ENCODE measurements at places on chromosomes 2 and 18.

- no peak for DNase-seq
Observed at GRCh38 chr2:218252509-218253231, 8.1 kb upstream of the GPBAR1 start.

GRCh38 chr2:188776634-188777033, 197.5 kb upstream of the COL3A1 start:
- DNase-seq: no peak

GRCh38 chr18:62715759-62716615, 646 bp downstream of the PHLPP1 start:
- DNase-seq: peak; percentile 66

- DNase-seq: no peak
Observed at GRCh38 chr18:50638016-50638883, 78.4 kb downstream of the MAPK4 start.

DNA sequence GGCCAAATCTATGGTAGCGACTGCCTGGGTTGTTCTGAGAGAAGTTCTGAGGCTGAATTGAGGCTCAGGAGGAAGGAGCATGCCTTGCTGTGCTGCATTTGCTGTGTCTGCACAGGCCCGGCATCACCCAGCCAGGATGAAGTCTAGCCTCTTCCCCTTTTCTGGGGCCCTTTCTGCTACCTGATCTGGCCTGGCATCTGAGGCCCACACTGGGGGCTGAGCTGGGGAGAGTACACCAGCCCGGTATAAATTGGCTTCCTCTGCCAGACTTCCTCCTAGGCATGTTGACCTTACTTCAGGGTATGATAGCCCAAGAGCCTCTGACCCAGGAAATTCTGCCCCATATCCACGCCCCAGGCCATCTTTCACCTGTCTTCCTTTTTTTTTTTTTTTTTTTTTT, 30.0 kb downstream of the MRPL35 start:
- DNase-seq: no peak

- DNase-seq: no peak
Observed at GRCh38 chr2:190327867-190328572, 8.4 kb upstream of the HIBCH start.

DNA sequence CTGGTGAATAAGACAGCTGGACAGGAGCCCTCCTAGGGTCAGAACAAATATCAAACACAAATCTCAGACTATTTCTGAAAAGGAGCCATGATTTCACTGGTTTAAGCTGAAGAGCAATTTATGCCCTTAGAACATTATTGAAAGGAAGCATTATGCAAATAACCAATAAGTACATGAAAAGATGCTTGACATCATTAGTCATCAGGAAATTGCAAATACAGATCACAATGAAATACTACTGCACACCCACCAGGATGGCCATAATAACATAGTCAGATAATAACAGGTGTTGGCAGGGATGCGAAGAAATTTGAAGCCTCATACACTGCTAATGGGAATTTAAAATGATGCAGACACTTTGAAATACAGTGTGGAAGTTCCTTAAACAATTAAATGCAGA, 176.4 kb upstream of the RAB6C start:
- no peak for DNase-seq

DNA sequence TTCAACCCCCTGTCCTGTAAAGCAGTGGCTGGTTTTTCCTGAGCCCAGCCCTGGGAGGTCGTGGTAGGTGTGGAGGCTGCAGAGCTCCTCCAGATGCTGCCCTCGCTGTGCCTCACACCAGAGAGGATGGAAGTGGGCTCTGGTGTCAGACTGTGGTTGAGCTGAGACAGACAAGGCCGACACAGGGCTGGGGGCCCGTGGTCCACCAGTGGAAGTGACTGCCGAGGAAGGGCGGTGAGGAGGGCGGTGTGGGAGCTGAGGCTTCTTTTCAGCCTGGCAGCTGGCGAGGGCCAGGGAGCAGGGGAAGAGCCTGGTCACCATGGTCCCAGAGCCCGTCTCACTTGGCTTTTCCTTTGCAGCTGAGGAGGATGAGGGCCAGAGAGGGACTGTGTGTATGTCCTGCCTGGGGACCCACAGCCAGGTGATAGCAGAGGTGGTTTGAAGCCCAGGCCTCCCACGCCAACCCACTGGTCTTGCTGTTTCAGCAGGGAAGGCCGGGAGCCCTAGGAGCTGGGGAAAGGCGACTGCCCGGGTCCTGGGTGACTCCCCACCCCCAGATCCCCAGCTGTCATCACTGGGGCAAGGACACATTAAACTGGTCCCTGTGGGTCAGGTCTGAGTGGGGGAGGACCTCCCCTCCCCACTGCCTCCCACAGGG, 8.5 kb downstream of the SFTPB start:
- DNase-seq: no peak

DNA sequence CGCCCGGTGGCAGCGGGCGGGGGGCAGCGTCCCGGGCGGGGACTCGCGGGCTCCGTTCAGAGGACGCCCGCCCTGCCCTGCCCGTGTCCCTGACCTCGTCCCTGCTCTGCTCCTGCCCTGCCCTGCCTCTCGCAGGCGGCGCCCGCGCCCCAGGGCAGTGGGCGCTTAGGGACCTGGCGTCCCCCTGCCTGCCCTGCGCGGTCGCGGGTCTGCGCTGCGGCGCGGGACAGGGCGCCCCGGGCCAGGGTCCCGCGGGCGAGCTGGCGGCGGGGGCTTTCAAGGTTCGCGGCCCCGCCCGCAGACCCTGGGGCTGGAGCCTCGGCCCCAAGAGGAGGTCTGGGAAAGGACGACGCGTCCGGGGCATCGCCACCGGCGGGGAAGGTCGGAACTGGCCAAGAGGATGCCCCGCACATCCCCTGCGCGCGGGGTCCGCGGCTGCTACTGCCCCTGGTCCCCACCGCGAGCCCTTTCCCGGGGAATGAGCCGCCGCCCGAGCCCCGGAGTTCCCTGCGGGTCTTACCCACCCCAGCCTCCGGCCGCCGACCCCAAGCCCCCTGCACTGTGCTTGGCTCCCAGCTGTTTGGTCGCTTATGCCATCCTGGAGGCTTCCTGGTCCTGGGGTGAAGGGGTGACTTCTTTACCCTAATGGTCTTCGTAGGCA, 679 bp downstream of the RNF144A start:
- DNase-seq: no peak

DNA sequence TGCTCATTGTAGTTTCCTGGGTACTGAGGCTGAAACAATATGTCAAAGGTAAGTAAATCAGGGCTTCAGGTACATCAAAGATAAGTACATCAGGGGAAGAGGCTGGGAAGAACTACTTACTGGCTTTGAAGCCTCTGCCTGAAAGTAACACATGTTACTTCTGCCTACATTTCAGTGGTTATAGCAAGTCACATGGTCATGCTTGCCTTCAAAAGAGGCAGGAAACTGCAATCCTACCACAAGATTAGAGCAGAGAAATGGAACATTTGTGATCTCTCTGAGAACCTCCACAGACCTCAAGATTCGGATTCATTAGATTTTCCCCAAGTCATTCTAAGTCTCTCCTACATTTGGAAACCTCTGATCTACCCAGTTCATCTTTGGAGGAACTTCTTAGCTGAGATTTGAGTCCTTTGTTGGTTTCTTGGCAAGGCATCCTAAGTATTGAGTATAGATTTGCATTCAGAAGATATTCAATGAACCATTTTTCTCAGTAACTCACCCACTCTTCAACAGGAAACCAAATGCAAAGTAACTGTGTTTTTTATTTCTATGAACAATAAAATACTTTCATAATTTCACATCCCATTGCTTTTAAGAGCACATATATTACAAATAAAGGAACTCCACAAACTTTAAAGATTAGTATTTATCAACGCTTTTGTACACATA, 48.5 kb upstream of the CCDC195 start:
- no peak for DNase-seq

GRCh38 chr2:96115631-96116423, 544 bp downstream of the ADRA2B start:
- no peak for DNase-seq

- DNase-seq: no peak
Observed at GRCh38 chr2:3033315-3033714, 344.3 kb downstream of the EIPR1 start.

- no peak for DNase-seq
Observed at GRCh38 chr2:76759634-76760366, 762.4 kb downstream of the LRRTM4 start.

DNA sequence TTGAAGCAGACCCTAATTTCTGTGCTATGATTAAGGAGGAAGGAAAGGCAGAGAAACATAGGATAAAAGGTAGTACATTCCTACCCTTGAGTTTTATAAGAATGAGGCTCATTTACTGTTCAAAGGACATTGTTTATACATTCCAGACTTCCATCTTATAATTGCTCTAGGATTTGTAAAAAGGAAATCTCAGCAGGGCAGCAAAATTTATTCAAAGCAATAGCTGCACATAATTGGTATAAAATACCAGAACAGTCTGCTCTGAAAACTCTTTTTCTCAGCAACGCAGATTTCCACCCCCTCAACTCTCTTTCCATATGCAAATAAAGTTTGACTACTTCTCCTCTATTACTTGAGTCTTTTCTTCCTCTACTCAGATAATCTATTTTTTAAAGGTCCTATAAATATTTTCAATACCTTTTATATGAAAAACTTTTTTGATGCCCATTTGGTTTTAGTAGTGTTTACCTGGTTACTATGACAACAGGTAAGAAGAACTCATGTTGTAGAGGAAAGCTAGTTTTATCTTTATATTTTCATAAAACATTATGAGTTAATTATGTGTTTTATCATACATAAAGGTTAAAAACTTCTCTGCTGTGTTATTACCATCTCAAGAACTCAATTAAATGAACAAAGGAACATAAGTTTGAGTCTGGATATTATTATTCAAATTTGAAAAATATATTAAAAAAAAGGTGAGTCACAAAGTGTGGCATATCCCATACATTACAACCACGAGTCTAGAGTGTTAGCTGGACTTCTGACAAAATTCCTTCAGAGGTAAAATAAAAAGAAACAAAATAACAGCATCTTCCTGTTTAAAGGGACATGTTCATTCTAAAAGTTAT, 19.9 kb downstream of the RBMS1 start:
- no peak for DNase-seq

Data from NCI-H510A (cell line).